NCI-H774 (cell line): ENCODE measurements at places on chromosomes 2 and 18.

DNA sequence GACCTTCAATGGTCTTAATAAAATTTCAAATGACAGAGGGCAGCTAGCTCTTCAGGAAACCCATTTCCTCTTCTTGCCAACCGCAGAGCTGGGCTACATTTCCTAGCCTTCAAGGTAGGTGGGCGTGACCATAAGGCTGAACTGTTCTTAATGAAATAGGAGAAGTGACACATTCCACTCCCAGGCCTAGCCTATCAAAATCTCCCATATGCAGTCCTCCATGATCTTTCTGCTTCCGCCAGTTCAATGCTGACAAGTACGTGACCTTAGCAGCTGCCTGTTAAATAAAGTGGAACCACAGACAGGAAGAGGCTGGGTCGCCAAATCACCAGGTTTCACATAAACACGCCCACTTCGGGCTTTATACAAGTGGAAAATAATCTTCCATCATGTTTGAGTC is 13.2 kb downstream of the SERPINE2 start:
- no peak for DNase-seq

GRCh38 chr2:3102922-3103569 is 274.6 kb downstream of the EIPR1 start:
- no peak for DNase-seq

DNA sequence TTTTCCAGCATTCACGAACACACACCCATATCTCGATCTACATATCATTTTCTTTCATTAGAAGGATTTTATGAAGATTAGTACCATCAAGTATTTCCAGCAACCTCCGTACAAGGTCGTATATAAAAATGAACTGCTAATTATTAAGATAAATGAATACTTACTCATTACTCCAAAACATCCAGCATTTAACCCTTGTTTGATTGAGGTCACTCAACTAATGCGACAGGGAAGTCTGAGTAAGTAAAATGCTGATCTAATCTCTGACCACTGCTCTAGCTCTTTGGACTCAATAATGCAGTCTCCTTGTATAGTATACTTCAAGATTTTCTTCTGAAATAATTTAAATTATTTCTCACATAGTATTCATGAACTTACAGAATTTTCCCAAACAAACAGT is 2.0 kb downstream of the ABHD3 start:
- no peak for DNase-seq

GRCh38 chr2:4515871-4516761 is 812.7 kb downstream of the DCDC2C start:
- no peak for DNase-seq

DNA sequence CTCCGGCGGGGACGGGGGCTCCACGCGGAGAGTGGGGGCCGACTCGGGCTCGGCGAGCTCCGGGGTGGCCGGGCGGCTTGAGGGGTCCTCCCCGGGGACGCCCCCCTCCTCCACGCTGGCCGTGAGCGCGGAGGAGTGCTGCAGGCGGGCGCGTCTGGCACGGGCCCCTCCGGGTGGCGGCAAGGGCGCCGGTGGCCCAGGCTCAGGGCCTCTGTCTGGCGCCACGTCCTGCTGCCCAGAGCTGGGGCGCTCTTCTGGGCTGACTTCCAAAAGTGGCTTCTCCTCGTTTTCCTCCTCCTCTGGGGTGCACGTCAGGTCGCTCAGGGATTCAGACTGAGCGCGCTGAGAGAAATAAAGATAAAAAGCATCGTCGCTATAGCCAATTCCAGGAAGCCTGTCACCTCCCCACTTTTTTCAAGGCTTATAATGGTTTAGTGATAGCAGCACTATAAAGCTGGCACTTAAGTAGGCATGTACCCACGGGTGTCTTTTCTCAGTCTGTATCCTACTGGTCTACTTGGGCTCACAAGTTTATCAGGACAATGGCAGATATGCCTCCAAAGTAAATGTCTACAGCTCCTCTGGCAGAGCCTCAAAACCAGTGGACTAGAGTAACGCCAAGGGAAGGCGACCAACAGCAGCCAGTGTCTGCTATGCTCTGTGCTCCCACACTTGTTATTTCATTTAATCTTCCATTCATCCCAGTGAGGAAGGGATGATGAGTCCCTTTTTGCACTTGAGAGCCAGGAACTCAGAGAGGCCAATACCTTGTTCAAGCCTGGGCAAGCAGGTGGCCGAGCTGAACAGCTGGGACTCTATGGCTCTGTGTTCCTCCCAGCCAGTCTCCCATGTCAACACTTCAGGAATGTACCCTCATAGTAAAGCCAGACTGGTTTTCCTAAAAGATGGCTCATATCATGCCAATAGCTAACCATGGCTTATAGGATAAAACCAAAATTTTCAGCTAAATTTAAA is 92.6 kb upstream of the MGAT4A start:
- DNase-seq = no peak

DNA sequence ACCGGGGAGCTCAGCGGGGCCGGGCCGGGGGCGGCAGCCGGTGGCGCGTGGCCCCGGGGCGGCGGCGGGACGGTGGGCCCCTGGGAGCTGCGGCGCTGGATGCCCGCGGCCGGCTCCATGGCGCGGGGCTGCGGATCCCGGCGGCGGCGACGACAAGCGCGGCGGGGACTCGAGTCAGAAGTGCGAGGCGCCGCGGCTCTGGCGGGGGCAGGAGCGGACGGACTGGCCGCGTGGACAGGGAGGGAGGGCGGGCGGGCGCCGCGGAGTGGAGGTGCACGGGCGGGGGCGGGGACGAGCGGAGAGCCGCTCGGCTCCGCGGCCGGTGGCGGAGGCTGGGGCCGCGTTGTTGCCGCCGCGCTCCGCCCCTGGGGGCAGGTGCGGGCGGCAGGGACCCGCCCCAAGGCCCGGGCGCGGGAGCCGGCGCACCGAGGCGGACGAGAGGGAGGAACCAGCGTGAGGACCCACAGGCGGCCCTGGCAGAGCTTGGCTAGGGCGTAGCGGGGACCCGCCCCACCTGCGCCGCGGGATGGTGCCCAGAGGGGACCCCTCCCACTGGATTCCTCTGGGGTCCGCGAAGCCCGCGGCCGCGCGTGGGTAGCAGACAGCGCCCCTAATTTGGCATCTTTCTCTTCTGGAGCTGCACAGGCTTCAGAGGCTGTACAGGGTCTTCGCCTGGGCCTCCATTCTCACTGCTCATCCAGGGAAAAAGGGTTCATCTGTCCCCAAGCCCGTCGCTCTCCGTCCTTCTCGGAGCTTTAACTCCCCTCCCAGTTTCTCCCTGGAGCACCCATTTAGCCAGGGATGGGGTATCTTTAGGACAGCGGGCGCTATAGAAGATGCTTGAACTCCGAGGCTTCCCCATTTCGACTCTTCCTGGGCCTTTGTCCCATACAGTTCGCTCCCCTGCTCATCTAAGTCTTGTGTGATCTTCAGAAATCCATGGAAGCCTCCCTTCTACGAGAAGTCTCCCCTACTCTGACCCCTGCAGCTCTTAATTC is at the start of gene TMEM163:
TMEM163 (minus strand) TSS at position 184 of the 998 bp plus-strand sequence.
- peak; percentile 66 for DNase-seq

GRCh38 chr2:758073-758820 is 81.0 kb upstream of the TMEM18 start:
- DNase-seq = no peak

DNA sequence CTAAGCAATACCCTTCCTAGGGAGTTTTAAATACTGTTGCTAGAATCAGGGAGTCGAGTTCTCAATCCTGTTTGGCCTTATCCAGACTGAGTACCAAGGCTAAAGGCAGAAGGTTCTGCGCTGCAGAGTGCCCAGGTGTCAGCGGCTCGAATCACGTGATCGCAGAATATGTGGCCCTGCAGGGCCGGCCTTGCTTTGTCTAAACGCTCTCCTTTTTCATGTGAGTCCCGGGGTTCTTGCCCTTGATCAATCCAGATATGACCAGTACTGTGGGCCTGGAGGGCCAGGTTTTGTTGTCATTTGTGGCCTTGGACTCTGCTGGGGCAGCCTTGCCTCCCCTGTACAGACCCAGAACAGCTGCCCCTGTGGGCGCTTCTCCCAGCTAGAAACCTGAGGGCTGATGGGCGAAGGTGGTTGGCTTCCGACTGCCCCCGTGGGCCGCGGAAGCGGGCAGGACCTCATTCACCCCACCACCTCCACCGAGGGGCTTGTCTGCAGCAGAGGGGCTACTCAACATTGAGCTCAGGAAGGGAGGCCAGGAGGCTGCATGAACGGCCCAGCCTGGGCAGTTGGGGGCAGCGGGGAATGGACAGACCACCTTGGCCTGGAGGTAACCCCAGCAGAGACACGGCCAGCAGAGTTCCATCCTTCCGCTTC is 225.0 kb downstream of the ALPK2 start:
- no peak for DNase-seq

DNA sequence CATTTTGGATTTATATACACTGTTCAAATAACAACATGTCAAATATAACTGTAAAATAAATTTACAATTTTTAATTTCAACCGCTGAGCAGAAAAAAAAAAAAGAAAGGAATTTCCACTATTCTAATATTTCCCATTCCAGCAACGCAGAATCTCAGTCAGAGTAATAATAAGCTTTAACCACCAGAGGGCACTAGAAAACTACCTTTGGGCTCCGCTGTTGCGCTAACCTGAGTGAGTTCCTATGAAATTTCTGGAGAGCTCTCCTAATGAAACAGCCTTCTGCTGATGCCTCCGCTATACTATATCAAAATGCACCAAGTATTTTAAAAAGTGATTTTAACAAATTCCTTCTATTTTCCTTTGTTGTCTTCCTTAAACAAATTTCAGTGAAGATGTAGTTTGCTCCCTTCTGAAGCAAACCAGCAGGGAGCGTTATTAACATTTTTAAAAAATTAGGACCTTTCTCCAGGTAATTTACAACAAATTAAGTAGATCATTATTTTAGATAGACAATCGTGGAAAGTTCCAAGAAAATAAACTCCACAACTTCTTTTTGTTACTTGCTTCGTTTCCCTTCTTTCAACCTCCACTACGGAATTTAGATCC is 23.0 kb downstream of the ERMN start:
- DNase-seq = peak; percentile 40

DNA sequence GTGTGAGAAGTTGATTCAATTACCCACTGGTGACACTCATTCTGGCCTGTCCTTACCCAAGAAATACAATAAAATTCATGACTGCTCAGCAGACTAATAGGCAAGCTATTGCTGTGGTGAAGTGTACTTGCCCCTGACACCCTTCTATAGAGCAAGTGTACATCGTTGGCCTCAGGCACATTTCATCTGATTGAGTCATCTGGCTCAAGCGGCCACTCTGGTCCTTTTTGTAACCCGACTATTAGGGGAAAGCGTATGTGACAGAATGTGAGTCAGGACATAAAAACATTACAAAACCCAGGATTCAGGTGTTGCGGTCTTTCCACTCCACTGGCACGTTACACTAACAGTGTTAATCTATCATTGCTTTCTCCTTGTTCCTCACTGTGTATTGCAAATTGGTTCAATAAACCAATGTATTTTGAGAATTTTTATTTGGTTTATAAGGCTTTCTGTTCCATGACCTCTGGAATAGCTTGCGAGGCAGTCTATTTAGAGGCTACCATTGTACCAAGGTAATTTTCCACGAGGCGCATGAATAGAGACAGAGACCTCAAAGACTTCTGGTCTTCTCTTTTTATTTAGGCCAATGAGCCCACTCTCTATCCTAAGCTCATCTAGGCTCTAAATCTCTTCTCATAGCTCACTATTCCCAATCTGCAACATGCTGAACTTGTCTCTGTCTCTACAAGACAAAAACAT is 10.2 kb upstream of the TTC32 start:
- no peak for DNase-seq
